ENCODE measurements at places on chromosomes 16 and 17. TPM values are rescaled to one million over a fixed set of nuclear protein-coding genes. Genes with fewer than 3 reads are reported as not detected.

Gene CEMP1
- polyA plus RNA-seq = not detected

Gene PLLP
- polyA plus RNA-seq = 153 TPM

Gene GHDC
- 38.9 TPM for polyA plus RNA-seq

GRCh38 chr17:56480501-56480900 lies 113.0 kb upstream of the NOG start:
- no peak for DNase-seq

DNA sequence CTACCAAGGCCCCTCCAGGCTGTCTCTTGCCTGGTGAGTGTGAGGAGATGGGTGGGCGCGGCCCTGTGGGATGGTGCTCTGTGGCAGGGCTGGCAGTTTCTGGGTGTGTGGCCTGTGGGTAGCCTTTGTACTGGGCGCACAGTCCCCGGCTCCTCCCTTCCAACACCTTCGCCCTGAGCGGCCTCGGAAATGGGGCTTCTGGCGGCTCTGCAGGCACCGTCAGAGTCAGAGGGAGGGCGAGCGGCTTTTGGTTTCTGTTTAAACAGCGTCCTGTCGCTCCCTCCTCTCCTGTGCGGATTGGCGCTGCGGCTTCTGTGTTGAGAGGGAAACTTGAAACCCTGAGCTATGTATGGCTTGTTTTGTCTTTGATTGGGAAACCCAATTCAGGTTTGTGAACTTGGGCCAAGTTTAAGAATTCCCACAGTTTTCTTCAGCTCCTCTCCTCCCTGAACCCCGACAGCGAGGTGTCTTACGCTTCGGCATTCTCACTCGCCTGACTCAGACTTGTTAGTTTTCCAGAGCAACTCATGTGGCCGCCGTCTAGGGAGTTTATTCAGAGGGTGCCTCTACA lies 8.3 kb upstream of the ZNF750 start:
- DNase-seq = no peak

DNA sequence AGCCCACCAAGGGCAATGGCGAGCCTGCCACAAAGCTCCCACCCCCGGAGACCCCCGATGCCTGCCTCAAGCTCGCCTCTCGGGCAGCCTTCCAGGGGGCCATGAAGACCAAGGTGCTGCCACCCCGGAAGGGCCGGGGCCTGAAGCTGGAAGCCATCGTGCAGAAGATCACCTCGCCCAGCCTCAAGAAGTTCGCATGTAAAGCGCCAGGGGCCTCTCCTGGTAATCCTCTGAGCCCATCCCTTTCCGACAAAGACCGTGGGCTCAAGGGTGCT lies 40.1 kb downstream of the SREBF1 start:
- DNase-seq = no peak

GRCh38 chr16:81261049-81261648 lies 22.7 kb downstream of the BCO1 start:
- DNase-seq = no peak

DNA sequence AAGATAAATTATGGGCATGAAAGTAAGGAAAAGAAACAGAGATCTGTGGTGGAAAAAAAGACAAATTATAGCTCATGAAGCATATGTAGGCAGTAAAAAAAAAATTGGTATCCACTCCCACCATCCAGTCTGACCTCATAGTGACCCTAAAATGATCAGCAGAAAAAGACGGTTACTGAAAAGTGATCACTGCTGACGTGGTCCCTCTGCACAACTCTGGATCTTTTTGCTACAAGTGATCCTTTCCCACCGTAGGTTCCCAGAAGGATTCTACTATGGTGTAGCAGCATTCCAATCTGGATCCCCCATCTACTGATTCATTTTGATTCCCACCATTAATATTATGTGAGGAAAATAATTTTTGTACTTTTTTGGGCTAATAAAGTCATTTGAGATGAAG lies 10.9 kb upstream of the CHST6 start:
- no peak for DNase-seq

DNA sequence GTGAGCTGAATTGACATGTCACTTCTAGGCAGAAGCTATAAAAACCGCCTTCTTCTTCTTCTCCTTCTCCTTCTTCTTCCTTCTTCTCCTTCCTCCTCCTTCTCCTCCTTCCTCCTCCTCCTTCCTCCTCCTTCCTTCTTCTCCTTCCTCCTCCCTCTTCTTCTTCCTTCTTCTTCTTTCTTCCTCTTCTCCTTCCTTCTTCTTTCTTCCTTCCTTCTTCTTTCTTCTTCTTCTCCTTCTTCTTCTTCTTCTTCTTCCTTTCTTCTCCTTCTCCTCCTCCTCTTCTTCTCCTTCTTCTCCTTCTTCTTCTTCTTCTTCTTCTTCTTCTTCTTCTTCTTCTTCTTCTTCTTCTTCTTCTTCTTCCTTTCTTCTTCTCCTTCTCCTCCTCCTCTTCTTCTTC lies 4.8 kb upstream of the FBXL19 start:
- DNase-seq = no peak

GRCh38 chr16:12028288-12028619 lies 51.7 kb downstream of the SNX29 start:
- no peak for DNase-seq

DNA sequence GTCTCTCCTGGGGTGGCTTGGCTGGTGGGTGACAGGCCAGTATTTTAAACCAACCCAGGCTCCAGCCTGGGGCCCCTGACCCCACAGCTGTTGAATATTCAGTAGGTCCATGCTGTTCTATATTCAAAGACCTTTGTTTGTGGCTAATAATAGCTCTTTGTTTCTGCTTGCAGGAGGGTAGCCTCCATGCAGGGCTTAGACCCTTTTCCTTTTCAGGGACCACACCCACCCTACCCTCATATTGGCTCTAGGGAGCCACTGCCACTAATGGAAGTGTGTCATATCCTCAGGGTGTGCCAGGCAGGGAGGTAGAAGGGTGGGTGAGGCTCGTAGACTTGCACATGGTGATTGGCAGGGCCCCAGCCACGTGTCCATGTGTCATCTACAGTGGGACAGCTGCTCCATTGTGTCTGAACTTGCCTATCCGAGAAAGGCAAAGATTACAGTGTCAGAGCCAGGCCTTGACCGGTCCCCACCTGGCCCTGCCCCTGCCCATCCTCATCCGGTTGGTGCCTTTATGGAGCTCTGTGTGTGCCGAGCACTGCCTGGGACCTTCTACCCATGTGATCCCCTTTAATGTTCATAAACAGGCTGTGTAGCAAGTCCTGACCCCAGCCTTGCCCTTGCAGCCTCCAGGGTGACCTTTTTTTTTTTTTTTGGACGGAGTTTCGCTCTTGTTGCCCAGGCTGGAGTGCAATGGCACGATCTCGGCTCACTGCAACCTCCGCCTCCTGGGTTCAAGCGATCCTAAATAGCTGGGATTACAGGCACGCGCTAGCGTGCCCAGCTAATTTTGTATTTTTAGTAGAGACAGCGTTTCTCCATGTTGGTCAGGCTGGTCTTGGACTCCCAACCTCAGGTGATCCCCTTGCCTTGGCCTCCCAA lies 22.1 kb downstream of the TMC7 start:
- peak; percentile 35 for DNase-seq

DNA sequence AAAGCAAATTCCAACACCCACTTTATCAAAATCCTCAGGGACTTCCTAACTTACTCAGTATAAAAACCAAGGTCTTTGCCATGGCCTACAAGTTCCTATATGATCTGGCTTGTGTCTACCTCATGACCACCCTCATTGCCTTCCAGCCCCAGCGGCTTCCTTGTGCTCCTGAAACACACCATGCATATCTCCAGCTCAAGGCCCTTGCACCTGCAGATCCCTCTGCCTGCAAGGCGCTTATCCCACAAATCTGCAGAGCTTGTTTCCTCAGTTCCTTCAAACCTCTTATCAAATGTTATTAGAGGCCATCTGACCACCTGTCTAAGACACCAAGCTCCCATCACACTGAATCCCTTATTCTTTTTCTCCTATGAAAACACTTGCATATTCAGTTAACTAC lies 2.6 kb downstream of the BBS2 start:
- no peak for DNase-seq

GRCh38 chr17:76623271-76624146 lies 20.0 kb downstream of the ST6GALNAC1 start:
- DNase-seq = peak; percentile 45

GRCh38 chr17:9576521-9577372 lies at the start of gene CFAP52:
TSS of gene CFAP52 (plus strand) at chr17:9576642. CDS start at chr17:9576696, 54 bp downstream.
- DNase-seq = peak; percentile 93

DNA sequence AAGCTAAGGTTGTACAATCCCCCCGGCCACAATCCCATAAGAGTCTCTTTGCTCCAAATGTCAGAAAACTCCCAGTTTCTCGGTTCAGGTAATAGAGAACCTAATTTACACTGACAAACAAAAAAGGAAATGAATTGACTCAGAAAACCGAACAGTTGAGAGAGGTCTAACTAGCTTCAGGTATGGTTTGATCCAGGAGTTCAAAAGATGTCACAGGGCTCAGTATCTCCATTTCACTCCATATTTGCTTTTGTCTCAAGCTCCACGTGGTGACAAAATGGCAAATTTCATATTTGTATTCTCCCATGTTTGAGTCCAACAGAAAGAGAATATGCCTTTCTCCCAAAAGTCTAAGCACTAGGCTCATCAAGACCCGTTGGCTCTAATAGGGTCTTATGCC lies 117.4 kb downstream of the AXIN2 start:
- no peak for DNase-seq

DNA sequence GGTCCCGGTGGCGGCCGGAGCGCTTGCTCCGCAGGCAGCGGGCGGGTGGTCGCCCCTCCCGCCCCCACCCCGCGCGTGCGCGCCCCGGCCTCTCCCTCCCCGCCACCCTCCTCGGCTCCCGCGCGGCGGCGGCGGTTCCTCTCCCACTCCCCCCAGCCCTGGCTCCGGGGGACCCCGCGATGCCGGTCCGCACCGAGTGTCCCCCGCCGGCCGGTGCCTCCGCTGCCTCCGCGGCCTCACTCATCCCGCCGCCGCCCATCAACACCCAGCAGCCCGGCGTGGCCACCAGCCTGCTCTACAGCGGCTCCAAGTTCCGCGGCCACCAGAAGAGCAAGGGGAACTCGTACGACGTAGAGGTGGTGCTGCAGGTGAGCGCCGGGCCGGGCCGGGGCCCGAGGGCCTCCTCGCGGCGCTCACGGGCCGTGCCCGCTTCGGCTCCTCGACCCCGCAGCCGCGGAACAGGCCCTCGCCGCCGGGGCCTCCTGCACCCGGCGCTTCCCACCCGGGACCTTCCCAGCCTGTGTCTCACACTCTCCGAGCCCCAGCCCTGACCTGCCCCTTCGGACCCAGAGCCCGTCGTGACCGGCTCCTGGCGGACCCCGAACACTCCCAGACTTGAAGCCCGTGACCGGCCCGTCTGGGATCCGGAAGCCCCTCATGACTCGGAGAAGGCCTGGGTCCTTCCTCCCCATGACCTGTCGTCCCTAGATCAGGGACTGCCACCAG lies 490 bp downstream of the GID4 start:
- DNase-seq = no peak

GRCh38 chr16:57578521-57579360 lies 36.3 kb downstream of the ADGRG5 start:
- DNase-seq = no peak

DNA sequence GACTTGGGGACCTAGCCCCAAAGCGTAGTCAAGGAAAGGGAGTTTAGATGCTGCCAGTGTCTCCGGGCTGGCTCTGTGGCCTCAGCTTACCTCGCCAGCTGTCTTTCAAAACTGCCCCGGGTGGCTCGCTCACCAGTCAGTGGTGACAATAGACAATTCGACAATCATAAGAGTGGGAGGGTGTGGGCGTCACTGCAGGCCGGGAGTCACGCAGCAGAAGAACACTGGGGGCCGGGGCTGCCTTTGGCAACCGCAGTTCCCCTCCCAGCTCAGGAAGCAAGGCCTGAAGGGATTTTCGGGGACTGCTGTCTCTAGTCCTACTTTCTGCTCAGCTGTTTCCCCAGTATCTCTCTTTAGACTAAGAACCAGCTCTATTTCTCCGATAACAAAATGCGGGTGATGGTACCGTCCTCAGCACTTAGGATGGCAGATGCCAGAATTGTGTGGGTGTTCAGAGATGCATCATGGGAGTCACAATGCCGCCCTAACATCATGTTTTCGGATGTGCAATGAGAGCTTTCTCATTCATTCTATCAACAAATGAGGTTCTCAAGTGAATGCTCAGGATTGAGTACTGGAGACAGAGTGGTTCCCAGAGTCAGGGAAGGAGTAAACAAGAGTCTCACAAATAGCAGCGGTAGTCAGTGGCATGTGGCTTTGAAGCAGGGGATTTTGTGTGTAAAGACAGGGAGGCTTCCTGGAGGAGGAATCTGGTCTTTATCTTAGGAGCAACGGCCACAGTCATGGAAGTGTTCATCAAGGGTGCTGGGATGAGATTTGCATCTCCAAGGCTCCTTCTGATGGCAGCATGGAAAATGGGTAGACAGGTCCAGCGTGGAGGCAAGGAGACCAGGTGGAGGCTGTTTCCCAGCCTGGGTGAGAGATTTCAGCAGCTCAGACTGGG lies 93.1 kb downstream of the ZDHHC7 start:
- DNase-seq = no peak

DNA sequence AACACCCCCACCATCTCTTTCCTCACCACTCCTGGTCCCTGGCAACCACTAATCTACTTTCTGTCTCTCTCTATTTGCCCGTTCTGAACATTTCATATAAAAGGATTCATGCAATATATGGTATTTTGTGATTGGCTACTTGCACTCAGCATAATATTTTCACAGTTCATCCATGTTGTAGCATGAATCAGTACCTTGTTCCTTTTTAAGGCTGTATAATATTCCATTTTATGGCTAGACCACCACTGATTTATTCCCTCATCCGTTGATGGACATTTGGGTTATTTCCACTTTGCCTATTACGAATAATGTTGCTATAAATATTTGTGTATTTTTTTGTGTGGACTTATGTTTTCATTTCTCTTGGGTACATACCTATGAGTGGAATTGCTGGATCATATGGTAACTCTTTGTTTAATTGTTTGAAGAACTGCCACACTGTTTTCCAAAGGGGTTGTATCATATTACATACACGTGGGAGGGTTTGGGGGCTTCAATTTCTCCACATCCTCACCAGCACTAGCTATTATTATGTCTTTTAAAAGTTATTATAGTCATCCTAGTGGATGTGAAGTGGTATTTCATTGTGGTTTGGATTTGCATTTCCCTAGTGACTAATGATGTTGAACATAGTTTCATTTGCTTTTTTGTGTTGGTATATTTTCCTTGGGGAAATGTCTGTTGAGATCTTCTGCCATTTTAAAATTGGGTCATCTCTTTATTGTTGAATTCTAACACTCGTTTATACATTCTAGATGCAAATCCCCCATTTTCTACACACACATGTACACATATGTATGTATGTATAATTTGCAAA lies 26.3 kb downstream of the SEC14L5 start:
- DNase-seq = no peak

- DNase-seq = no peak
Measured at GRCh38 chr17:66369830-66370229, 67.4 kb downstream of the PRKCA start.

DNA sequence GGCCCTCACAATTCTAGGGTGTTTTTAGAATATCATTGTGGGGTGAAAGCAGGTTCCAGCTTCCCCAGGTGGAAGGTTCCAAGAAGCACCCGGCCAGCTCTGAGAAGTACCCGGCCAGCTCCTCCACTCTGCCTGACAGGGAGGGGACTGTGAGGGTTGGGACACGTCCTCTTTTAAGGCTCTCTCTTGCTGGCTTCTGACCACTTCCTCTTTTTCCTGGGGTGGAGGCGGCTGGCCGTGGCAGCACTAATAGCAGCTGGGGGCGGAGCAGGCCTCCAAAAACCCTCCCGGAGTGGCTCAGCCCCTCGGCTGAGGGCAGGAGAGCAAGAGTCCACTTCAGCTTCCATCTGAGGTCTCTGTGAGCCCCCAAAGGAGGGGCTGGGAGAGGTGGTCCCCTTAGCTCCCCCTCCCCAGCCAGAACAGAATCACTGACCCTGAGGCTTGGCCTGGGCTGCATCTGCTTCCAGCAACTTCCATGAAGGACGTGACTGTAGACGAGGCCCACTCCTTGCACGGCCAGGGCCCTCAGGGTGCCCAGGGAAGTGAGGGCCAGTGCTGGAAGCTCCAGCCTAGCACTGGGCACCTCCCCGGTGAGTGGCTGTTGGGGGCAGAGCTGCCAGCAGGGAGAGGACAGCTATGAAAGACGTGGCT lies 26.7 kb upstream of the PLCG2 start:
- no peak for DNase-seq
